ENCODE measurements at places on chromosomes 12 and 14.

DNA sequence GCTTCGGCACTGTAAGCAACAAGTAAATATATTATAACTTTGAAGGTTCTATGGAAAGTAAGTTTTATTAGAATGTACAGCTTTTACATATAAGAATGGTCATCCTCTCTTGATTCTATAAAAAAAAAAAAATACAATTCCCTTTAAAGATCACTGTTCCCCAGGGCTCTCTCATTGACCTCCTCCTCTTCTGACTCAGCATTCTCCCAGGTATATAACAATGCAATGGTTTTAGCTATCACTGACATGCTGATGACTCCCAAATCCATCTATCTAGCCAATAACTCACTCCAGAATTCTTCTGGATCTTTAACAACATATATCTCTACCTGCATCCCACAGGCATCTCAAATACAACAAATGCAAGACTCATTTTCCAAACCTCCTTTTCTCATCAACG is 62.7 kb downstream of the EEA1 start:
- DNase-seq = no peak

DNA sequence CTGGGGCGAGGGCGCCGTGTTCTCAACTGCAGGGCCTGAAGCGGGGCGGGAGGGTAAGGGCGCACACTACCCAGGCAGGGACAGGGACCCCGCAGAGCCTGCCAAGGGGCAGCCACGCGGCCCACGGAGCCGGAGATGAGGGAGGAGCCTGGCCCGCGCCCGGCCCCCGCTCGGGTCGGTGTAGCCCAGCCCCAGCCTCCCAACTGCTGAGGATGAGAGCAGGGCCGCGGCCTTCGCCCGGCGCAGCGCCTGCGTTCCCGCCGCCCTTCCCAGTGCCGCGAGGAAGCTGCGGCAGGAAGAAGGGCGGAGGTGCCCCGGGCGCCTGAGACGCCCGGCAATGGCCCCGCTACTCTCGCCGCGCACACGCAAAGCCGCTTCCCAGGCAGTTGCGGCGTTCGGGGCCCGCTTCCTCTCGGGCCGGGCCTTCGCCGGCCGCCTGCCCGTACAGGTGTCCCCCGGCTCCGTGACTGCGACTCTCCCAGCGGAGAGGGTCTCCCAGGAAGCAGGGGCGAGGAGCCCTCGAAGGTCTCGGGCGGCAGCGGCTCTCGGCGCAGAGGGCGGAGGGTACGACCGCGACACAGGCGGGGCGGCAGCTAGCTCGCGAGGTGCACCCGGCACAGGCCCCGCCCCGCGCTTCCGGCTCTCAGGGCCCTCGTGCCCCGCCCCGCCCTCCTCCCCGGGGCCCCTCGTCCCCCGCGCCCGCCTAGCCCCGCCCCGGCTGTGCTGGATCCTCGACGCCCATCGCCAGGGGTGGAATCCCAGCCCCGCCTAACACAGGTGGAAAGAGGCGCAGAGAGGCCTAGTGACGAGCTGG is 24.8 kb upstream of the YY1 start:
- DNase-seq = peak; percentile 93

DNA sequence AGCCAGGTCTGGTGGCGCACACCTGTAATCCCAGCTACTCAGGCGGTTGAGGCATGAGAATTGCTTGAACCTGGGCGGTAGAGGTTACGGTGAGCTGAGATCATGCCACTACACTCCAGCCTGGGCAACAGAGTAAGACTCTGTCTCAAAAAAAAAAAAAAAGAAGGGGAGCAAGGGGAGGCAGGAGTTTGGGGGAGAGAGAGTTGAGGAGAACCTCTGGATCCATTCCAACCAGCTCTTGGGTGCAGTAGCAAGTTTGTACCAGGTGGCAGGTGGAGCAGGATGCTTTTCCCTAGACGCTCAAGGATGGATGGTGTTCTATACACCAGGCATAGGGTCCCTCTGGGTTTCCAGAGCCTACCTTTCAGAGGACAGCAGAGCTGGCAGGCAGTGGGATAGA is 1.9 kb downstream of the NFE2 start:
- DNase-seq = no peak

DNA sequence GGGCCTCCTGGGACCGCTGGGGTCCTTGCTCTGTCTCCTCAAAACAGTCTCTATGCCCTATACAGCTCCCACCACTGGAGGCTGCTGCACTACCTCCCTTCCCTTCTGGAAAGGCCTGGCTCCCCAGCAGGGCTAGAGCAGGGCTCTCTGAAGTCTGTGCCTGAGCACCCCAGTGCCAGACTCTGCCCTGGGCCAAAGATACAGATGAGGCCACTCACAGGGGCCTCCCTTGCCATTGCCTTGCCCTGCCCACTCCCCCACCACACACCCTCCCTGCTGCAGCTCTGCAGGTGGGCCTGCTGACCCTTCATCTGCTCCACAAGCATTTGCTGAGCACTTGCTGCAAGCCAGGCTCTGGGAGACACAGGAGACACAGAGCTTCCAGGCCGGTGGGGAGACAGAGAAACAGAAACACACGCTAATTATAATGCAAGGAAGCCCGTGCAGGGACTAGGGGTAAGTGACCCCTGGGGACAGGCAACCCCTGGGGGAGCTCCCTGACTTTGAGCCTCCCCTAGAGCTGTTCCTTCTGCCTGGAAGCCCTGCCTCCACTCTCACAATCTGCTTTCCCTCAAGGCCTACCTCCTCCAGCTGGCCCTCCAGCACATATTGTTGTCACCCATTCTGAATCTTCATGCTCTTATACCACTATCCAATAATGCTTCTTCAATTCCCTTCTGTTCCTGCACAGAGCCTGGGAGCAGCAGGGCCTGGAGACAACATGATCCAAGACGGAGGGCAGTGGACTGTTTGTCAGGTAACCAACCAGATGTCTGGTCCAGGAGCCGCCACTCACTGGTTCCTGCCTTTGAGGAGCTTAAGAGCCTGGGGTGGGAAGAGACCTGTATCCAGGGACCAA is 32.6 kb upstream of the PNMA1 start:
- DNase-seq = no peak

DNA sequence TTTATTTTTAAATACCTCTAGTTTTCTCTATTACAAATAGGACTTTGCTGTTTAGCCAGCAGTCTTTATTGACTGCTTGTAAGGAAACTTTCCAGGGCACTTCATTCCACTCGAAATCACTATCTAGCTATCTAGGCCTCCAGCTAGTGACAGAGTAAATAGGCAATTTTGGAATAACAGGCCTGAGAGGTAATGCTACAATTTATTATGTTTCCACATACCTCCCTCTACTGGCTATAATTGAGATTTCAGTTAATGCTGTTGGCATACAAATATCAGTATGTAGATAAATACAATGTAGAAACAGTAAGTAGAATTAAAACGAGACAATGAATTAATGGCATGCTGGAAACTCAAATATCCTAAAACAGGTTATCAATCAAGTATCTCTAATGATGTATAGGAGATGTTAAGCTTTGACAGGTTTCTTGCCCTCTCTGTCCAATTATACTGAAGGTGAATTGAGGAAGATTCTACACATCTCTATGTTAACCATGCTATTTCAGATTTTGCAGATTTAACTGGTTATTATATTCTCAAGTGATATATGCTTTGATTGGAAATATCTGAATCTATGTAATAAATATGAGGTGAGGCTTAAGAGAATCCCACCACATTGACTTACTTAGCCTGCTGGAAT is 7.2 kb downstream of the DTD2 start:
- DNase-seq = peak; percentile 6

DNA sequence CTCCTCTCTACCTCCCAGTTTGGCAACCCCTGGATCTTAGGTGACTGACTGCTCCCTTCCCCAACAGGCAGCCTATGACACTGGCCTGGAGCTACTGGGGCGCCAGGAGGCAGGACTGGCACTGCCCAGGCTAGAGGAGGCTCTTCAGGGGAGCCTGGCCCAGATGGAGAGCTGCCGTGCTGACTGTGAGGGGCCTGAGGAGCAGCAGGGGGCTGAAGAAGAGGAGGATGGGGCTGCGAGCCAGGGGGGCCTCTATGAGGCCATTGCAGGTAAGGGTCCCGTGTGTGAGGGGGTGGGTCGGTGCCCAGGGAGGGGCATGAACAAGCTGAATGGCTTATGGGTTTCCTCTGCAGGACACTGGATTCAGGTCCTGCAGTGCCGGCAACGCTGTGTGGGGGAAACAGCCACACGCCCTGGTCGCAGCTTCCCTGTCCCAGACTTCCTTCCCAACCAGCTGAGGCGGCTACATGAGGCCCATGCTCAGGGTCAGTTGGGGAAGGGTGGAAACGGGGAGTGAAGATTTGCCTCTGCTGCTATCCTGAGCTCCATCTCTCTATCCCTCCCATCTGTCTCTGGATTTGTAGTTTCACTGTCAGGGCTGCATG is 2.2 kb downstream of the P3H3 start:
- DNase-seq = no peak

DNA sequence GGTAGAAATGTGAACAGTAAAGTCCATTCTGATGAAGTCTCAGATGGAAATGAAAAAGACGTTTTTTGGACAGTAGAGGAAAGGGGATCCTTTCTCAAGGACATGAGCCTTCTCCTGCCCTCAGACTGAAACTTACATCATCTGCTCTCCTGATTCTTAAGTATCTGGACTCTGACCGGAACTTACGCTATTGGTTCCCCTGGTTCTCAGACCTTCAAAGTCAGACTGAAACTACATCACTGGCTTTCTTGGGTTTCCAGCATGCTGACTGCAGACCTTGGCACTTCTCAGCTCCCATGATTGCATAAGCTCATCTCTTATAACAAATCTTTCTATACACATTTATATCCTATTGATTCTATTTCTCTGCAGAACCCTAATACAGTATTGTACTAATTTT is 291.0 kb downstream of the SNAPC1 start:
- no peak for DNase-seq

- no peak for DNase-seq
Measured at GRCh38 chr12:48764521-48764920, 24.4 kb downstream of the ADCY6 start.

DNA sequence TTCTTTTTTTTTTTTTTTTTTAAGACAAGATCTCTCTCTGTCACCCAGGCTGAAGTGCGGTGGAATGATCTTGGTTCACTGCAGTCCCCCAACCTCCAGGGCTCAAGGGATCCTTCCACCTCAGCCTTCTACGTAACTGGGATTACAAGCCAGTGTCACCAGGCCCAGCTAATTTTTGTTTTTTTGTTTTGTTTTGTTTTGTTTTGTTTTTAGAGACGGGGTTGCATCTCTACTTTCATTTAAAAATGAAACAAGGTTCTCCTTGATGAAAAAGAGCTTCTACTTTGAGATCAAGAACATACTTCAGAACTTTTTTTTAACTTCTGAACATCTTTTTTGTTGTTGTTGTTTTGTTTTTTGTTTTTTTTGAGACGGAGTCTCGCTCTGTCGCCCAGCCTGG is 121.7 kb upstream of the PRB2 start:
- DNase-seq = no peak

DNA sequence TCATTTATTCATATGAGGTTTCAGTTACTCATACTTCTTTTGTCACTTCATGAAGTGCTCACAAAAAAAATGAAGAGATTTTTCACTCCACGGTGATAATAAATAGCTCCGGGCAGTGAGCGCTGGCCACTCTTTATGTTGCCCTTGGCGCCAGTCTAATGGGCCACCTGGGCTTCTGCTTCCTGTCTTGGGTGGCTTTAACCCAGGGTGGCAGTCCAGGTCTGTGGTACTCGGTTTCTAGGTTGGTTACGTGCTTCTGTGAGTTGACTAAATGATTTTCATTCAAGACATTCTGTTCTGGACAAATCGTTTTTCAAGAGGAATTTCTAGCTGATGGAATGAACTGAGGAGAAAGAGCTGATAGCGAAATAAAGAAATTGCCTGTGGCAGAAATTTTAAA is 34.6 kb upstream of the NID2 start:
- DNase-seq = no peak

- DNase-seq = no peak
Measured at GRCh38 chr14:102798926-102799325, 21.7 kb downstream of the TRAF3 start.

DNA sequence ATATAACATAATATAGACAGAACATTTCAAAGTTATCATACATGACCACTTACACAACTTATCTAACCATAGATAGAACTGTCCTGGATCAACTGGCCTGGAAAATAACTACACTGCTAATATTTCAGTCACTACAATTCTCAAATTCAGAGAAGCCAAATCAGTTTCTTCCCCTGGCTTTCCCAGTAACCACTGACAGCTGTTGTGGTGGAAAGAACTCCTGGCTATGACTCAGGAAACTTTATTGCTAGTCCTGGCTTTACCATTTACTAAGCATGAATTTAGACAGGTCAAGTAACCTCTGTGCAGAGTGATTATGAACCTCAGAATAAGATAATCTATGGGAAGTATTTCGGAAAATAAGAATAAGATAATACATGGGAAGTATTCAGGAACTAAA is 244.9 kb upstream of the DIO2 start:
- DNase-seq = peak; percentile 15

- no peak for DNase-seq
Measured at GRCh38 chr14:52868911-52869618, 77.7 kb upstream of the GNPNAT1 start.

DNA sequence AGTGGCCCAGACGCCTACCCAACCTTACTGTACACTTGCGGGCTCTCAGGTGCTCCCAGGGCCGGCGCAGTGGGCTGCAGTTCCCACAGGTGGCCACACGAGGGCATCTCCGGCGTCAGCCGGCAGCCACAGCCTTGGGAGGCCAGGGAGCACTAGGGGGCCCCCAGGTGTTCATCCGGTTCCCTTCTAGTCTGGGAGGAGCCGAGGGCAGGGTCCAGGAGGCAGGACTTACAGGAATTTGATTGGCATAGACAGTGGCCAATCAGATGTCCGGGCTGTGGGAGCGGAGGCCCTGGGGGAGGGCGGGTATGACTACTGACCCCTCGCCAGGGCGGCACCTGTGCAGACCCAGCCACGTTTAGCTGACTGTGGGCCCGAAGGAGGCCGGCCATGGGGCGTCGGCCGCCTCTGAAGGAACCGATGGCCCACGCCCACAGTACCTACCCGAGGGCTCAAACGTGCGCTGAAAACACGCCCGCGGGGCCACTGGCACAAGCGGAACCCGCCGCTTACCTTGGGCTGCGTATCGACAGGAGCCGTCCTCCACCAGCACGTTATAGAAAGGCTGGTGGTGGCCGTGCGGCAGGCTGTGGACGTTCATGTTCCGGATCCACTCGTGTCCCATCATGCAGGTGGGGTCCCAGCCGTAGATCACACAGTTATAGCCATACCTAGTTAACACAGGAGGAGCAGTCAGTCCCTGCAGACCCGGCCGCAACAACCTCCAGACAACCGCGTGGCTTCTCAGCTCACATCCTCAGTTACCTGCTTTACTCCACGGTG is 34.8 kb downstream of the FBXO21 start:
- DNase-seq = peak; percentile 78

DNA sequence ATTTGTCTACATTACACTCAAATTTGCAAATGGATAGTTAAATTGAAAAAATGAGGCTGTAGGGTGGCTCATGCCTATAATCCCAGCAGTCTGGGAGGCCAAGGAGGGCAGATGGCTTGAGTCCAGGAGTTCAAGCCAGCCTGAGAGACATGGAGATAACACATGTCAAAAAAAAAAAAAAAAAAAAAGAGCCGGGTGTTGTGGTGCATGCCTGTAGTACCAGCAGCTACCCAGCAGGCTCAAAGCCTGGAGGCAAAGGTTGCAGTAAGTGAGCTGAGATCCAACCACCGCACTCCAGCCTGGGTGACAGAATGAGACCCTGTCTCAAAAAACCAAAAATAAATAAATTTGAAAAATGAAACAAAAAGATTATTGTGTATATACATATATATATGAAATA is 119.9 kb upstream of the MGAT4C start:
- DNase-seq = peak; percentile 1

GRCh38 chr14:100271247-100271939 is 32.4 kb downstream of the YY1 start:
- DNase-seq = peak; percentile 21

GRCh38 chr14:75274899-75275569 is 3.6 kb upstream of the FOS start:
- DNase-seq = no peak

All from Daoy (cell line).